Stimulated activated CD8-positive, alpha-beta memory T cell treated with anti-CD3 and anti-CD28 coated beads, Interleukin-7, amount 100 ng/mL, for 1 hour (primary cell): ENCODE measurements at places on chromosomes 11 and 22.

DNA sequence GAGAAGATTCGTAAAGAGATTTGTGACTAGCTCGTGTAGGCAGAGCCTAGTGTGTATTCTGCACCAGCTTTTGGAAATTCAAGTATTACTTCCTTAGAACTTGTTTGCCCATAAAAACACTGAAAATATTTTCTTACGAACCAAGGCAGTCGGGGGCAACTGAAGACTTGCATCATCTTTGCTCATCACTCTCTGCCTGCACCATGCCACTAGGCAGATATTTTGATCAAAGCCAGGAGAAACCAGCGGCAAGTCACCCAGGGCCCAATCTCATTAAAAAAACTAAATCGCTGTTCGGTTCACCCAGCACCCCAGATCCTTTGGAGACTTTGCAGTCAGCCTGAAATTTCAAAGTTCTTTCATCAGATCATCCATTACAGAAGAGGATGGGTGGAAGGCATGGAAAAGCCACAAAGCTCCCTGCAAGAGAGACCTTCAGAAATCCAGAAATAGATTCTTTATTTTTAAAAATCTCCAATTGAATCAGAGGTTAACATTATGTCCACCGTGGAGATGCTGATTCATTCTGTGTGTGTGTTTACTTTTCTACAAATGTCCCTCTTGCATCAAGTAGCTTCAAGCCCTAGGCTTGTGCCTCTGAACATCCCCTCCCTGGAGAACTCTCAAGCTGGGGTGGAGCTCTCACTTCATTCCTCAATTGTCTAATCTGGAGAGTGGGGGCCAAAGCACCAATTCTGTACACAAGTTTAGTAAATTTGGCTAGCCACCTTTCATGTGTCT, 78.4 kb downstream of the ETS1 start:
- no peak for DNase-seq

DNA sequence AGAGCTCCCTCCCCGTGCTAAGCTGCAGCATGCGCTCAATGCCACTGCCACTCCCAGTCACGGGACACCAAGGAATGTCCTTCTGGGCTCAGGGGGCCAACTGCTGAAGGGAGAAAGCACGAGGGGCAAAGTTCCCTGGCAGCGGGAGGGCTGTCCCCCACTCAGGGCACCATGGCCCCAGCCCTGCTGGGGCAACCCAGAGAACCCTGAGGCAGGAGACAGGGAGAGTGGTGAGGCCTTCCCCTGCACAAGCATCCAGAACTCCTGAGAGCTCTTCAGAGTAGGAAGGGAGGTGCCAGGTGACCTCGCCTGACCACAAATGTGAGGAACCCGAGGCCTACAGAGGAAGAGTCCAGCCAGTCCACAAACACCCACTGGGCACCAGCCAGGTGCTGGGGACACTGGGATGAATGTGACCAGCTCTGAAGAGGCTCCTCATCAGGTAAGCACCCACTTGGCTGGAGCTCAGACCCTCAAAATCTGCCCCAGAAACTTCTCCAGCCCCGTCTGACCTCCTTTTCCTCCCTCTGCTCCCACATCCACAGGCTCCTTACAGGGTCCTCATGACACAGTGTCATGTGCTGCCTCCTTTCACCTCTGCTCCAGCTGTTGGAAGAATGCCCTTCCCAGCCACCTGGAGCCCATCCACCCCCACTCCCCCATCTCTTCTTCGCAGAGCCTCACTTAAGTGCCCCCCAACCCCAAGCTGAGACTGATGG, 15.6 kb downstream of the GDPD5 start:
- DNase-seq: no peak

DNA sequence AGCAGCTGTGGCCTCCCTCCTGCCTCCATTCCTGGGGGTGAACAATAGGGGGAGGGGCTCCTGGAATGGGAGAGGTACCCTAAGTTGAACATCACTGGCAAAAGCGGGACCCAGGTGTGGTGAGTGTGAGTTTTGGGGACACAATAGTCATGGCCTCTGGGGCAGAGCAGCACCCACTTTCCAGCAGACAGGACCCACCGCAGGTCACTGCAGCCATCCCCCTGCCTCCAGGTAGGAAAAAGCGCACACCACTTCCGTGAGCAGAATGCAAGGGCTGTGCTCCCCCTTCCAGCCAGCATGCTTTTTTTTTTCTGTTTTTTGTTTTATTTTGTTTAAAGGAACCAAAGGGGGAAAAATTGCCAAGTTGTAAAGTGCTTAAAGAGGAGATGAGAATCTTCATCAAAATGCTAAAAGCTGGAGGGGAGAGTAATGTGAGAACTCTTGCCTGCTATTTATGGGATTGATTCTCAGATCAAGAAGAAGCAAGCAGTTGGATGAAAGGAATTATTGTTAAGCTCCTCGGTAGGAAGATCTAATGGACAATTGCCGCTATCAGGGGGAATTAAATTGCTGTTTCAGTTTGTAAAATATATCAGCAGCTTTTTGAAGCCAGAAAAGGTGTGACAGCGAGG, 152.9 kb downstream of the FEZ1 start:
- DNase-seq: no peak

DNA sequence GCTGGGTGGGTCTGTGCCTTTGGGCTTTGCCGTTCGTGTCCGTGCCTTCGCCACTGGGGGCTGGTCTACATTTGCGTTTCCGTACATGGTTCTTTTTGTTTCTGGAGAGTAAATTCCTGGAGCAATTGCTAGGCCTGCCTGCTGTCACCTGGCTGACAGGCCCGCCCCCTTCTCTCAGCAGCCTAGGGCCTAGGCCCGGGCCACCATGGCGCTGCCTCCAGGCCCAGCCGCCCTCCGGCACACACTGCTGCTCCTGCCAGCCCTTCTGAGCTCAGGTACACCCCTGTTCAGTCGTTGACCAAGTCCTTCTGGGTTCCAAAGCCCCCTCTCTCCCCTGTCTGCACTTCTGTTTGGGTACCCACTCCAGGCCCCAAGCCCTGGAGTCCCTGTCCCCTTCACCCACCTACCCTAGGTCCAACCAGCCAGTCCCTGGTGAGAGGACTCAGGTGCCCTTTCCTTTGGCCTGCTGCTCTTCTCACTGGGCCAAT, 649 bp downstream of the TMEM25 start:
- no peak for DNase-seq

GRCh38 chr11:66109294-66109693, 39.2 kb downstream of the PACS1 start:
- no peak for DNase-seq

DNA sequence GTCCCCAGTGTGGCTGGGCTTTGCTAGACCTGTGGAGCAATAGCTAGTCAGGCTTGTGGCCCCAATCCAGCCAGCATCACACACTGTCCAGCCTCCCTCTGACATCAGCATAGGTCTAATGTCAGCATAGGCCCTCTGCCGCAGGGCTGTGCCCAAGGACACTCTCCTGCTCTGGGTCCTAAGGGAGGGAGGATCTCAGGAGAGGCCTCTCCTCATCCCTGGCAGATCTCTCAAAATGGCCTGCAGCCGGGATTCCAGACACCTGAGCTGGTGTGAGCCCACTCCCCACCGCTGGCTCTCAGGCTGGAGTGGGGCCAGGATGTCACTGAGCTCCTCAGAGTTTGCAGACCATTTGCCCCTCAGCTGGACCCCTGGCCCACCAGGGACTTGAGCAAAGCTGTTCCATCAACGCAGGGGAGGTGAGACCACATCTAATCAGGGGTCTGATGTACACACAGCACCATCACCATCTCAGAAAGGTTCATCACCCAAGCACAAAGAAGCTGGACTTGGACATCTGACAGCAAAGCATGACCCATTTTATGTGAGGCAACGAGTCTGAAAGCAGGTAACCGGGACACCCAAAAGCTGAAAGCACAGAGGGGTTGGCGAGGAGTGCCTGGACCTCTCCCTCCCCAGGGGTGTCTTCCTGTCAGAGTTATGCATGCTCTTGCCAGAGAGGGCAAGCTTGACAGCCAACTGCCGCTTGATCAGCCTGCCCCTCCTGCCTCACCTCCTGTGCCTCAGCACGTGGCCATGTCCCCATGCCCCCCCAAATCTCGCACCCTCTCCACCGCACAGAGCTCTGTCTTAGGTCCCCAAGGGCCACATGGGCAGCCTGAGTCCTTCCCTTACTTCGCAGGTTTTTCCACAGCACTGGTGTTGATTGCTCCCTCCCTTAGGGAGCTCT, 69.7 kb upstream of the SEPTIN5 start:
- no peak for DNase-seq

DNA sequence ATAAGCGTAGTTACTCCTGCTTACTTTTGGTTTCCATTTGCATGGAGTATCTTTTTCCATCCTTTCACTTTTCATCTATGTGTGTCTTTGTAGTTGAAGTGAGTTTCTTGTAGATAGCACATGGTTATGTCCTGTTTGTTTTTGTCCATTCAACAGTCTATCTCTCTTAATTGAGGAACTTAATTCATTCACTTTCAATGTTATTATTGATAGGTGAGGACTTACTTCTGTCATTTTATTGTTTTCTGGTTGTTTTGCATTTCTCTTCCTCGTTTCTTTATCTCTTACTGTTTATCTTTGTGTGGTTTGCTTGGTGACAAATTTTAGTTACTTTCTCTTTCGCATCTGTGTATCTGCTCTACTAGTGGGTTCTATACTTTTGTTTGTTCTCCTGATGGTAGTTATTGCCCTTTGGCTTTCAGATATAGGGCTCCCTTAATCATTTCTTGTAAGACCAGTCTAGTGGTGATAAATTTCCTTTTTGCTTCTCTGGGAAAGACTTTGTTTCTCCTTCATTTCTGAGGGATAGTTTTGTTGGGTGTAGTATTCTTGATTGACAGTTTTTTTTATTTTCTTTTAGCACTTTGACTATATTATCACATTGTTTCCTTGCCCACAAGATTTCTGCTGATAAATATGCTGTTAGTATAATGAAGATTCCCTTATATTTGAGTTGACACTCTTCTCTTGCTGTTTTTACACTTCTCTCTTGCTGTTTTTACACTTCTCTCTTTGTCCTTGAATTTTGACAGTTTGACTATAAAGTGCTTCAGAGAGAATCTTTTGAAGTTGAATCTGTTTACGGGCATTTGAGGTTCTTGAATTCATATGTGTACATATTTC, 9.0 kb upstream of the RAG1 start:
- no peak for DNase-seq

DNA sequence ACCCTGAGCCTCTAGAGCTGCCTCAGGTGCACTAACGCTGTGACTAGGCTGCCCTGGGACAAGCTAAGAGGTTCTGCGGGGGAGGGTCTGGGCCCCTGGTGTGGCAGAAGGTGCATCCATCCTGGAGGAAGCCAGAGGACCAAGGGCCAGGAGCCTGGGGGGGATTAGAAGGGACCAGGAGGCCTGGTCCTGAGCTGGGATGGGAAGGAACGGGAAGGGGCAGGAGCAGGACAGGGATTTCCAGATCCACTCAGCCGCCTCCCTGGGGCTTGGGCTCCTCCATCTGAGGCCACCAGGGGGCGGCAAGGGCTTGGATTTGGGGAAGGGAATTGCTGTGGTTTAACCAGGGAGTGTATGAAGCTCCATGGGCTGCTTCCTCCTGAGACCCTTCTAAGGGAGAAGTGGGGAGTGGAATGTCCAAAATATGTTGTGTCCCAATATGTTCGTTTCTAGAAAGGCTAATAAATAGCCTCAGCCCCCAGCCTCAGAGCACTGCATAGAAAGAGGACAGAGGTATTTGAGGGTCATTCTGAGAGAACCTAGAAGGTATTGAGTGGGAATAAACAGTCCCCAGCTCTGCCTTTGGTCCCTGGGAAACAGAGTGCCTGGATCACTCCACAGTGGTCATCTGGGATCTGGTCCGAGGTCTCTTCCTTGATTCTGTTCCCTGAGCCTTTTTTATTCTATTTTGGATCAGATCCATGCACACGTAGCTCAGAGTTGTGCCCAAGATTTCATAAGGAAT, 17.4 kb upstream of the PRAME start:
- no peak for DNase-seq

DNA sequence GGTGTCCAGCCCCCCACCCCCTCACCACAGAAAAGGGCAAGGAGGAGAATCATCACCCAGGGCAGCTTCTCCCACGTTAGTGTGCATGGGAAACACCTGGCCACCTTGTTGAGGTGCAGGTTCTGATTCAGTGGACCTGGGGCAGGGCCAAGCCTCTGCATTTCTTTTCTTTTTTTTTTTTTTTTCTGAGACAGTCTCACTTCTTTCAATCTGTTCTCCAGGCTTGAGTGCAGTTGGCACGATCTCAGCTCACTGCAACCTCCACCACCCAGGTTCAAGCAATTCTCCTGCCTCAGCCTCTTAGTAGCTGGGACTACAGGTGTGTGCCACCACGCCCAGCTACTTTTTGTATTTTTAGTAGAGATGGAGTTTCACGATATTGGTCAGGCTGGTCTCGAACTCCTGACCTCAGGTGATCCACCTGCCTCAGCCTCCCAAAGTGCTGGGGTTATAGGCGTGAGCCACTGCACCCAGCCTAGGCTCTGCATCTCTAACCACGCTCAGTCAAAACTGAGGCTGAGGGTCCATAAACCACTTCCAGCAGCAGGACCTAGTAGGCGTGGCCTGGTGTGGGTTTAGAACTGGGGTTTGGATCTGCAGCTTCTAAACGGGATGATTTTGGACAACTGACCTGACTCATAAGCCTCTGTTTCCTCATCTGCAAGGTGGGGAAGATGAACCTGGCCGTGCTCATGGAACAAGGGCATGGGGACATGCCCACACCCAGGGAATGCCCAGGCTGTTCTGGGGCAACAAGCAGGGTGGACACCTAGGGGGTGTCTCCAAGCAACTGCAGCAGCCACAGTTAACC, 734 bp downstream of the ZP1 start:
- no peak for DNase-seq
